ENCODE measurements at places on chromosomes 2 and 18.

GRCh38 chr2:11094021-11094810, 61.1 kb upstream of the SLC66A3 start:
- no peak for DNase-seq

DNA sequence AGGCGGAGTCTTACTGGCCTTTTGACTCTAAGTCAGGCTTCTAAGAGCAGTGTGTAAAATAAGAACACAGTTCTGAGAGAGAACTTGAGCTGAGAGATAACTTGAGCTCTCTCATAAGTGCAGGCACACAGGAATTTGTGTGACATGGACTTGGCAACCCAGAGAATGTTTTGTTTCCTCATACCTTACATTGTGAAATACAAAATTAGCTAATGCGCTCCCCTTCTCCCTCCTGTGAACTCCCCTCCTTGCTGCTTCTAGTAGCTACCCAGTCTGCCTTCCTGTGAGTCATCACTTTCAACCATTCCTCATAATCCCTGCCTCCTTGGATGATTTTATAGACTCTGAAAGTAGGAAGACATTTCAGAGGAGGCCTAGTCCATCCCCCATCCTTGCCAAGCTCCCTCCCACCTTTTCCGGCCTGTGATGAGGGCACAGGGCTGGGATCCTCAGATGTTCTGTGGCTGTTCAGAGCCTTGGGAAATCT, 22.6 kb downstream of the FER1L5 start:
- DNase-seq, result no peak

- DNase-seq, result no peak
Observed at GRCh38 chr2:171386627-171387026, 47.2 kb downstream of the METTL8 start.

DNA sequence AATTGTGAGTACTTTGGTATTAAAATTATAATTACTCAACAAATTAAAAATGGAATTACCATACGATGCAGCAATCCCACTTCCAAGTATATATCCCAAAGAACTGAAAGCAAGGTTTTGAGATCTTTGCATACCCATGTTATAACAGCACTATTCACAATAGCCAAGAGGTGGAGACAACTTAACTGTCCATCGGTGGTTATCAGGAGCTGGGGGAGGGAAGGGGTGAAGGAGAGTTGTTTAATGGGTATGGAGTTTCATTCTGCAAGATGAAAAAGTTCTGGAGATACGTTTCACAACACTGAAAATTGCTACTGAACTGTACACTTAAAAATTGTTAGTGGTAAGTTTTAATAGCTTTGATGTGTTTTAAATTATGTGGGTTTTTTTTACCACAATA, 25.7 kb downstream of the RAB10 start:
- no peak for DNase-seq

- DNase-seq, result no peak
Observed at GRCh38 chr18:22106536-22107292, 62.7 kb upstream of the GATA6 start.

GRCh38 chr2:18432999-18433398, 127.5 kb downstream of the RDH14 start:
- no peak for DNase-seq

DNA sequence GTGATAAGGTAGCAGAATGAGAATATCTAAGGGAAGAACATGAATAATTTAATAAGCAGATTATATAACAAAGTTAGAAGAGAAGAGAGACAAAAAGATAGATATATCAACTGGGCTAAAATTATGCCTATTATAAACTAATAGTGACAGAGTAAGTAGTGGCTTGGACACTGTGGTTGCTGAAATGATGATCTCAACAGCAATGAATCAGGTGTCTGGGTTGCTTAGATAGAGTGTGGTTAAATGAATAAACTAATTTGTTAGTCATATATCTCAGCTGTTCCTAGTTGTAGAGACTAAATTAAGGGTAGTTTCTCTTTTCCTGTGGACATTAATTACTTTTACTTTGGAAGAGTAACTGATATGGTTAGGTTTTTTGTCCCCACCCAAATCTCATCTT, 1485.4 kb upstream of the CELF4 start:
- no peak for DNase-seq

DNA sequence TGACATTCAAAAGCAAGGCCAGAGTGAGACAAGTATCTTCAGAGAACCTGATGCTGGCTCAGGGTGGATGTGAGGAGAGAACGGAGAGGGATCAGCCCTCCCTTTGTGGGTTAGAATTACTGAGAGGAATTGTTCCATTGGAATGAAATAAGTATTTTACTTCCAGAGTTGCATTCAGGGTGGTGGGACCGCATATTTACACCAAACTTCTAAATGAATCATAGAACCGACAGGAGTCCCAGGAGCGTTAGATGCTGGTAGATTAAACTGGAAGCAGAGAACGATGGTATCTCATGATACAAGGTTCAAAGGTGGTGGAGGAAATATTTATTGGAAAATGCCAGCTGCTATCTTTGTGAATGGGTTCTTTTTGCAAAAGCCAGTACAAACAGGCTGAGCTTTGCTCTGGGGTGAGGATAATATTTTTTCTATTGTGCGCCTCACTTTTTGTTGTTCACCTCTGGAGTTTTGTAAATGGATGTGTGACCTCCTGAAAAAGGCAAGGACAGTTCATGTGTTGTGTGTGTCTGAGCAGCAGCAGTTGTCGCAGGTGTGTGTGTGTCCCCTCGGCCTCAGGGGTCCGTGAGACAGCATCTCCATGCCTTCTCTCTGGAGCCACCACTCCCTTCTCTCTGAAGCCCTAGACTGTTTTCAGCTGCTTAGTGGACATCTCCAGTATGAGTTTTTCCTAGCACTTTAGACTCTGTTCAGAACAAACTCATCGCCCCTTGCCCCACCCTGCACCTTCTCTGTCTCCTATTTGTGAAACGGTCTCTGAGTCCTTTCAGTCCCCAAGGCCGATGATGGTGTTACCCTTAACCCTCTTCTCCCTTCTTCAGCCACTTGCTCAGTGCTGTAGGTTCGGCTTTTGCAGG, 17.8 kb downstream of the MTCL1 start:
- no peak for DNase-seq

- DNase-seq, result no peak
Observed at GRCh38 chr2:18626256-18626668, 36.9 kb upstream of the NT5C1B start.

- DNase-seq, result no peak
Observed at GRCh38 chr2:120865656-120866055, 130.0 kb downstream of the GLI2 start.

- no peak for DNase-seq
Observed at GRCh38 chr18:34866739-34867138, 156.6 kb downstream of the DTNA start.

GRCh38 chr2:9378433-9379390, 44.6 kb downstream of the ITGB1BP1 start:
- DNase-seq, result no peak

DNA sequence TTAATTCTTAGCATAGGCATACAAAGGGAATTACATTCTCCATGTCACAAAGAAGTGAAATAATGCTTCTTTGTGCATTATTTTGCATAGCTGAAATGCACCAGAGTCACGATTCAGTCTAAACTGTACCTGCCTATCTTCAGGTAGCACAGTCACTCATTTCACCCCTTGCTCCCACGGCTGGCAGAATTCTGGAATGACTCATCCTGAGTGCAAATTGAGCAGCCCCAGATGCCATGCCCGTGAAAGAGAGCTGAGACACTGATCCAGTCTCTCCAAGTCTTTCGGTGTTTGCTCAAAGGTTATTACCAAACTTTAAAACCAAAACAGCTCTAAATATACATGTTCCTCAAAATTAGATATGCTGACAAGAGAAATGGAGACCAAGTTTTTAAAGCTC, 168.3 kb upstream of the POU3F3 start:
- no peak for DNase-seq

DNA sequence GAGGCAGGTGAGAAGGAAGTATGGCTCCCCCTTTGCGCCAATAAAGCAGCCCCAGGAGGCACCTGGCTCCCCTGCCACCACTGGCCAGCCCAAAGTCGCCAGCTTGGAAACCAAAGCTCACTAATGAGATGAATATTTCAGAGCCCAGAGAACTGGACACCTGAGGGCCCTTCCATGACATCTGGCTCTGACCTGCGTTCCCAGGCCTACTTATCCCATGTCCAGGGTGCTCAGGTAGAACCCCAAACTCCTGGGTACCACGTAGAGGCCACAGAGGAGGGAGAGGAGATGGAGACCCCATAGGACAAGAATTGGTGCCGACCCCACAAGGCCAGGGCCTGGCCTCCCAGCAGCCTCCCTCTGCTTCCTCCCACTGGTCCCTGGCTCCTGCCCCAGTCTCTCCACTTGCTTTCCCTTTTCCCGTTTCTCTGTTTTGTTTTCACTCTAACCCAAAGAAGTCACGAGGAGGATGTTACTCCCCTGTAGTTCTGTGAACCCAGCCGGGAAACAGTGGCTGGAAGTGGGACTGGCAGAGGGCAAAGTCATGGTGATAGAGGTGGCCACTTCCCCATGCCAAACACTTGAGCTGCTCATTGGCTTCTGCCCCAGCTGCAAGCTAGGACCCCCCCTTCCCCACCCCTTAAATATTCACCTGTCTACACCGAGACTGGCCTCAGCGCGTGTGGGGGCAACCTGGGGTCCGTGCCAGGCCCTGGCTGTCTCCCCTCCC, 820 bp downstream of the TMBIM1 start:
- DNase-seq, result no peak

DNA sequence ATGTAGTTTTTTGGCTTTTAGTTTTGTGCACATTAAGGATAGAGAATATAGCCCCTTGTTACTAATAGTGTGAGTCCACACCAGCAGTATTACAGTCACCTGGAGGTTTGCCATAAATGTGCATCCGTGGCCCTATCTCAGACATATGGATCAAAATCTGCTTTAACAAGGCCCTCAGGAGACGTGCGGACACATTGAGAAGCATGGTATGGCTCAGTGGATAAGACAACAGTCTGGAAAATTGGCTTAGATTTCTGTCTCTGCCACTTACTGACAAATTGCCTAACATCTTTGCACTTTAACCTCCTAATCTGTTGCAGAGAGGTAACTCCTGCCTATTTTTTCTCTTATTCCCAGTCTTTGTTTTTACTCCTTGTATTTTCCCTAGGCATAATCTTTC, 307.2 kb upstream of the DLGAP1 start:
- no peak for DNase-seq

DNA sequence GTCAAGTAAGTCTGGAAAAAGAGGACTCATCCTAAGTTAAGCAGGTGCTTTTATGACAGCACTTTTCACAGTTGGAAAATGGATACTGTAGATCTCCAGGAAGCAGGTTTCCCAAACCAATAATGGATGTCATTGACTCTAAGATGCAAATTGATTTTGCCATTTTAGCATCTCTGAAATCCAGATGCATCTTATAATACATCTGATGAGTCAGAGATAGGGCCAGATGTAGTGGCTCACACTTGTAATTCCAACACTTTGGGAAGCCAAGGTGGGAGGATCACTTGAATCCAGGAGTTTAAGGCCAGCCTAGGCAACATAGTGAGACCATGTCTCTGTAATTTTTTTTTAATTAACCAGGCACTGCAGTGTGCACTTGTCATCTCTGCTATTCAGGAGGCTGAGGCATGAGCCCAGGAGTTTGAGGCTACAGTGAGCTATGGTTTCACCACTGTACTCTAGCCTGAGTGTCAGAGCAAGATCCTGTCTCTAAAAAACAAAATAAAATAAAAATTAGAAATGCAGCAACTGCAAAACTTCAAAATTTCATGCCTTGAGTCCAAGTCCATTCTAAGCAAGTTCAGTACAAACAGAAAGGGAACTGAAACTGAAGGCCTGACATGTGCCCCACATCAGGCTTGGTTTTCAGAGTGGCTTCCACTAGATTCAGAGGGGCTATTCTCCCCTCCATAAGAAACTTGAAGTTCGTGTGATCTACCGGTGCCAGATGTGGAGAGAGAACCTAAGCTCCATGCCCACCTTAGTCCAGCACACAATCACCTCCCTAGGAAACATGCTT, 267.8 kb upstream of the NCKAP5 start:
- DNase-seq, result no peak

DNA sequence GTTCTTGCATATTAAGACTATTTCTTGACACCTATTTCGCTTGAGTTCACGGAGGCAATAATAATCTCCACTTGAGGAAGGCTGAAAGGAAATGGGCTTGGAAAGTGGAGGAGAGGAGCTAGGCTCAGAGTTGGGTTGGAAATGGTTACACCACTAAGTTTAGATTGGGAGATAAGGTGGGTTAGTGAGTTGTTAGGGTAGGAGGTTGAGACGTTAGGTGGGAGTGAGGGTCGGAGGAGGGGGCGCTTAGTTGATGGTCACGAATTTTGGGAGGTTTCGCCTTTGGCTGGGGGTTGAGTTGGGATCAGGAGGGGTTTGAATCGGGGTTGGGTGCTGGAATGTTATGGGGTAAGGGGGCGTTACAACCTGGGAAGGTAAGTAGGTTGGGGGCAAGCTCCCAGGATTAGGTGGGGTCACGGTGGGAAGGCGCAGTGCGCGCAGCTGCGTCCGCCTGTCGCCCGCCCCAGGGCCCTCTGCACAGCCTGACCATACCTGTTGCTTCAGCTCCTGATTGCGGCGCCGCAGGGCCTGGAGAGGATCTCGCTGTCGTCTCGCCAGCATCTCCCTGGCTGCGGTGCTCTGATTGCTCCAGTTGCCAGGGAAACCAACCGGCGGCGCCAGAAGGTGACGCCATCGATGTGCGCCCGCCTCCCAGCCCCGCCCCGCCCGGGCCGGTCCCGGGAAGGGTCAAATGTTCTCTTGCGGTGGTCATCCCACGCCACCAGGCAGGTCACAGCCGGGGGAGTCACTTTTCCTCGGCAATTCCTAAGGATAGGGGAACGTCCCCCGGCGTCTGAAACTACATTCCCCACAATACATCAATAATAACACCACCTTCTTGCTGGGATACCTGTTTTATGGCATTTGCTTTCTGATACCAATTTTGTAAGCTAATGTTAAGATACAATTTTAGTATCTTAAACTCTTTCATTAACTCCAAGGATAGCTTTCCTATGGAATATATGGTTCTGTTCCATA, at the start of gene NPHP1:
Gene NPHP1 (minus strand): TSS at position 606 of the 978 bp plus-strand sequence. CDS start 45 bp downstream, at position 561.
- no peak for DNase-seq

- DNase-seq, result no peak
Observed at GRCh38 chr2:218263817-218264641, 3.2 kb downstream of the GPBAR1 start.

DNA sequence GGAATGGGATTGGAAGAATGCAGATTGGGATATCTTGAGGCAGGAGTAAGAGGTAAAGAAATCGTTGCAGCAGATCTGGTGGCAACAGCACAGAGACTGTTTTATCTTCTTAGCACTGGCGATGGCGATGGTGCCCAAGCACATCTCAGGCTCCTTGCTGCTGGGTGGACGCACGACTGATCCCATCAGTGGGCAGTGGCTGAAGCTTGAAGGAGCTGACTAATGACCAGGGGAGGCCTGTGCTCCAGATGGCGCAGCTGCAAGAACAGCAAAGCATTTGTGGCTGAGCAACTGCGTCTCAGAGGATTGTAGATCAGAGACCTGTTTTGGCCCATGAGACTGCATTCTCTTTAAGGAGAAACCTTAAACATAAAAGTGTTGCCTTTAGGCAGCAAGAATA, 54.6 kb downstream of the GALR1 start:
- no peak for DNase-seq

Measured in iPS DF 19.7 (cell line).